Urinary bladder (tissue), 4 donors: ENCODE measurements at places on chromosomes 4 and X.

GRCh38 chr4:106587558-106587957, 219.0 kb upstream of the GIMD1 start:
- peak; percentile 64 for DNase-seq

DNA sequence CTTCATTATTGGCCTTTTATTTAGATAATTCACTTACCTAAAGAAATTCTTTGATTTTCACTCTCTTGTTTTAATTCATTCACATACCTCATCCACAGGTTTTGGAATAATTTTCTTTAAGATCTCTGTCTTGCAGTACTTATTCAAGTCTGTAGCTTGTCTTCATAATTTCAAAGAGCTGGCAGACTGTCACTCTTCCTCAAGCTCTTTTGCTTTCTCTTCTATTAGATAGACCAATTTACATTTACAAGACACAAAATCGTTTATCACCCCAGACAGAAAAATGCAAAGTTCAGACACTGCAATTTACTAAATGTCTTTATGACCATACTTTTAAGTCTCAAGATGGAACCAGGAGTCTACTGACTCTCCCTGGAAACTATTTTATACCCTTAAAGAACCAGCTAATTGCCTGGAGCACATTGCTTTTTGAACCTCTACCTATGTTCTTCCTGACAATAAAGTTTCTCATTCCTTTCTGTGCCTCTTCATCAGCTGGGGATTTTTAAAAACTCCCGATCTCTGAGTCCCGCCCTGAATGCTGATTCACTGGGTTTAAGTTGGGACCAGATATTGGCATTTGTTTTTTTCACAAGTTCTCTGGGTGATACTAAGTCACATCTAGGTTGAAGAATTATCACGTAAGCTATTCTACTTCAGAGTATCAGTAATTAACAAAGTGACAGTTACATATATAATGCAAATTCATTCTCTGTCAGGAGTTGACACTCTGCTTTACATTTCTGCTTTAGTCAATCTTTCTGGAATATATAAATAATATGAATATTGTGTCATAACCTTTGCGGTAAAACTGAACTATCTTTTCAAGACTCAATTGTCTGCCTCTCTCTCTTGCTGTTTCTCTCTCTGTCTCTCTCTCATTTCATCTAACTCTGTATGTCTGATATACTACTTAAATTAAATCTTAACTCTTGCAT, 196.4 kb downstream of the PCDH7 start:
- no peak for DNase-seq

DNA sequence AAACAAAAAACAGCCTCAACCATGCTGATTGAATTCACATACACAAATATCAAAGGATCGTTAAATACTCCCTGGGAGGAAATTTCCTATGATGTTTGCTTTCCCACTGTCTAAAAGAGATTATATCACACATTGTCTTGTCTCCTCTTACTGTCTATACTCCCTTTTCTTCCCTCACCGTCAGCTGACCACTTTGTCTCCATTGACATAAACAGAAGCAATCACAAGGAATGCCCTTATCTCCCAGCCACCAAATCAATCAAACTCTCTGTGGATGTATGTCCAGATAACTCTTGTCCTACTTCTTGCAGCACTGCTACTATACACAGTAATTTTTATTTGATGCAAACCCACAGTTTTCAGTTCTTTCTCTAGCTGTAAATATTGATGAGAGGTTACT, 12.2 kb upstream of the NUDT9 start:
- no peak for DNase-seq

GRCh38 chr4:14155803-14156202, 528.3 kb upstream of the BOD1L1 start:
- no peak for DNase-seq

- no peak for DNase-seq
These were observed 63.1 kb downstream of the NSUN7 start for GRCh38 chr4:40812856-40813255.

DNA sequence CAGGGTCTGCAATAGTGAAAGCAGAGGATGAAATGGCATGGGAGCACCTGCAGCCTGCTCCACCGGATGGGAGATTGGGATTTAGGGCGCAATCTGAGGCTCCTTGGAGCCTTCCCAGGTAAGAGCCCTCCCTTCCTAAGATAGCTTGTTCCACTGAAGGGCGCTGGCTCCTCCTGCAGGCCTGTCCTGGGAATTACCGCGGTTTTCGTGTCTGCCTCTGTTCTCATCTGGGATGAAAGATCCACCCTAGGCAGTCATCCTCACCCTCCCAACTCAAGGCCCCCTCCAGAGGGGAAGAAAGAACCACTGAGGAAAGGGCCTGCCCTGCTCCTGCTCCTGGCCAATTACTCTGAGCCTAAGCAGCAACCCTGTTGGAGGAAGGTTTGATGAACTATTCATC, 547.5 kb downstream of the SMARCA1 start:
- DNase-seq = no peak

DNA sequence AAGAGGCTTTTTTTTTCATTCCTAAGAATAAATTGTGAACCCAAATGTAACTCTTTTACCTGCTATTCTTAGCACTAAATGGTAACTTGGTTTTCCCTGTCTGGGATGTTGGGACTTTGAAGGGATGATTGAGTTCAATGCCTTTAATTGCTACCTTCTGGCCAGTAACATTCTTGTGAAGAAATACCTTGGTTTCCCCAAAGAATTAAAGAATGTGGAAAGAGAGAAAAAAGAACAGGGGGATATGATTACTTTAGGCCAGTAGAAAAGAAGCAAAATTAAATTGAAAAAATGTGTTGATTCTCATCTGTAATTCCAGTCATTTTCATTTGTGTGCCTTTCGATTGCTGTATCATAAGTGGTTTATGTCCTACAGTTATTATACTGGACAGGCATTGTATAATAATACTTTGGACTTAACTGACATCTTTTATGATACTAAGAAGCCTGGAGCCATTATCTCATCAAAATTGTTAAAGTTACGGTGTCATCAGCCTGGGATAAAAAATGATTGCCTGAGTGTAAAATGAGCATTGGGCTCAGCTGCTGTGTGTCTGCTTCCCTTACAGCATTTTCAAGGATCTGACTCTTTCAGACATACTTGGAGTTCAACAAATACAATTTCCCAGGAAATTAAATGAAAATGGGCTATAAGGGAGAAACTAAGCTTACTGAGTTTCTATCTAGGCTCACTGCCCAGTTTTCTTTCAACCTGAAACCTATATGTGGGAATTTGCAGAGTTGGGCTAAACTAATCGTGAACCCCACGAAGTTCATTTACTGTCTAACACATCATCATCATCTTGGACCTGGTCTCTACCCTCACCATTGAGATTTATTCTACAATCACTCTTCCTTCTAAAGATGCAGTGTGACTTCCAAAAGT, 146.3 kb downstream of the SHROOM3 start:
- DNase-seq = no peak

- no peak for DNase-seq
These were observed 2.2 kb downstream of the ZNF185 start for GRCh38 chrX:152899874-152900719.

DNA sequence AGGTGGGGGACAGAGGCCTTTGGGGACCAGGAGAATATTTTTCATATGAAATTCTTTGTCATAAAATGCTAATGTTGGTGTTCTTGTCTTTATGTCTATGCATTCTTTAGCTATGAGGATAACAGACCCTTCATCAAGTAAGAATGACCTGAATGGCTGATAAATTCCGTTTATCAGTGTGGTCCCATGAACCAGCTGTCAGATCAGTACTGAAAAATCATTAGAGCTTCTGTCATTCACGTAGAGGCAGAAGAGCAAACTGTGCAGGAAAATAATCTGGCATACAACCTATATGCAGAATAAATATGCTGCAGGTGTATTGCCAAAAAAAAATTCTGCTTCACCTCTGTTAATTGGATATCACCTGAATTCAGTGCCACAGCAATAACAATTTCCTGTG, 828.6 kb downstream of the ADGRL3 start:
- no peak for DNase-seq

DNA sequence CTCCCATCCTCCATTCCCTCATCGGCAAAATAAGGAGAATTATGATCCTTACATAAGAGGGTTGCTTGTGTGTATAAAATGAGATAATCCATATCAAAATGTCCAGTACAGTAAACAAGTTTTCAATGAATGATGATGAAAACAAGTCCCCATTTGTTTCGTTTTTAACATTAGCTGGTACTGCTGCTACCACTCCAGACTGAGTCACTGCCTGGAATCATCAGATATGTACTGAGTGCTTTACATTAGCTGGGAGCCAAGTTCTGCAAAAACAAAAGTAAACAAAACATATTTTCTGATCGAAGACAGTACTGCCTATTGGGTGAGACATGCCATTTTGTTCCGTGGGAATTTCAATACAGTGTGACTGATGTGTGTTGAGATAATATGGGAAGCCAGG, 123.2 kb upstream of the IGFBP7 start:
- DNase-seq = peak; percentile 31
